Stimulated activated CD8-positive, alpha-beta memory T cell treated with anti-CD3 and anti-CD28 coated beads, Interleukin-4, amount 100 ng/mL, for 4 hours (primary cell): ENCODE measurements at places on chromosomes 7 and 10.

- DNase-seq, result no peak
Observed at GRCh38 chr10:7788639-7789286, 786 bp downstream of the ATP5F1C start.

GRCh38 chr10:3231951-3232730, 59.6 kb upstream of the PITRM1 start:
- no peak for DNase-seq

DNA sequence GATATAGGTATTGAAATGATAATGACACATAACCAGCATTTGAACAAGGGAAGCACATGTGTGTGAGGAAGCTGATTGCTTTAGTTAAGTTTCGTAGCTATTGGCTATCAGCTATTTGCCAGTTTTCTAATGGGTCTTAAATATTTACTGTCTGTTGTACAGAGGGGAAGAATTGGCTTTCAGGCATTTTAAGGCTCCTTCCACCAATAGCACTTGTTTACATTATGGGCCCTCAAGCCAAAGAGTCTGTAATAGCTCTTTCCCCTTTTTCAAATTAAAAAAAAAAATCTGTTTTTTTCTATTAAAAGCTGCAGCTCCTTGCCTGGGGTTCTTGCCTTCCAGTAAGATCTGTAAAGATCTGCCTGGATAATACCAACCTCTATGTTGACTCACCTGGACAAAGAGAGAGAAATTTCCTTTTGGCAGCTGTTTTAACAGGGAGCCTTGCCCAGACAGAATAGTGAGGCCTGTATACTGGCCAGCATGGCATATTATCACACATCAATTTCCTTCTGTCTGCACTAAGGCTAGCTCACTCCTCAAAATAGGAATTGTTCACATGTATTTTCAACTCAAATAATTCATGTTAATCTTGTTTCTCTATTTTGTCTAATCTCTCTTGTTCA, 104.7 kb upstream of the LRGUK start:
- DNase-seq, result no peak

DNA sequence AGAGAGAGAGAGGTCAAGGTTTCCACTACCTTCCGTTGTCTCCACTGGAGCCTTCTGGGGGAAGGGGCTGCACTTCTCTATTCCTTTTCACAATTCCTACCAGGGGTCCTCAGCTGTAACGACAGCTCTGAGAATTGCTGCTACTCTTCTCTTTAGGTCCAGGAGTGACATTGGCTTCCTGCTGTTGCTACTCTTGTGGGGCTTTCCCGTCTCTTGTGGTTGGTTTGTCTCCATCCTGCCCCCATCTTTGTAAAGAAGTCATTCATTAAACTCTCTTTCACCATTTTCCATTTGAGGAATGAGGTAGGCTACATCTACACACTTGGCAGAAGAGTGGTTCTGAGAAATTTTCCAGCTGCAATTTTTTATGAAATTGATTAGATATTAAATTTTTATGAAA, 238.8 kb upstream of the LYZL1 start:
- DNase-seq, result no peak

GRCh38 chr10:12397147-12397896, 48.0 kb downstream of the CAMK1D start:
- no peak for DNase-seq

DNA sequence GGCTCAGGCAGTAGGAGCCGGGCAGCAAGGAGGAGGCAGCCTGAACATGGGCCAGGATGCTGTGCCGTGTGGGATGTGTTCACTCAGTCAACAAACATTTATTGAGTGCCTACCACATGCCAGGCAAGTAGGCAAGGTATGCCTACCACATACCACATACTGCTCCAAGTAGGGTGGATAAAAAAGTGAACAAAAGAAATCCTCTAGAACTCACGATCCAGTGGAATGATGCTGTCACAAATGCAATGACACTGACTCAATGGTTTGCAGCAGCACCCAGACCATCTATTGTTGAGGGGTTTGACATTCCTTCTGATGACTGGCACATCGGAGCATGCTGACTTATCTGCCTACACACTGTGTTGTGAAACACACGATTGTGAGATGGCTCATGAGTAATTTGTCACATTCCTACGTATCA, 413.5 kb downstream of the NRG3 start:
- DNase-seq, result no peak

GRCh38 chr10:48390933-48391845, 84.7 kb downstream of the MAPK8 start:
- no peak for DNase-seq

DNA sequence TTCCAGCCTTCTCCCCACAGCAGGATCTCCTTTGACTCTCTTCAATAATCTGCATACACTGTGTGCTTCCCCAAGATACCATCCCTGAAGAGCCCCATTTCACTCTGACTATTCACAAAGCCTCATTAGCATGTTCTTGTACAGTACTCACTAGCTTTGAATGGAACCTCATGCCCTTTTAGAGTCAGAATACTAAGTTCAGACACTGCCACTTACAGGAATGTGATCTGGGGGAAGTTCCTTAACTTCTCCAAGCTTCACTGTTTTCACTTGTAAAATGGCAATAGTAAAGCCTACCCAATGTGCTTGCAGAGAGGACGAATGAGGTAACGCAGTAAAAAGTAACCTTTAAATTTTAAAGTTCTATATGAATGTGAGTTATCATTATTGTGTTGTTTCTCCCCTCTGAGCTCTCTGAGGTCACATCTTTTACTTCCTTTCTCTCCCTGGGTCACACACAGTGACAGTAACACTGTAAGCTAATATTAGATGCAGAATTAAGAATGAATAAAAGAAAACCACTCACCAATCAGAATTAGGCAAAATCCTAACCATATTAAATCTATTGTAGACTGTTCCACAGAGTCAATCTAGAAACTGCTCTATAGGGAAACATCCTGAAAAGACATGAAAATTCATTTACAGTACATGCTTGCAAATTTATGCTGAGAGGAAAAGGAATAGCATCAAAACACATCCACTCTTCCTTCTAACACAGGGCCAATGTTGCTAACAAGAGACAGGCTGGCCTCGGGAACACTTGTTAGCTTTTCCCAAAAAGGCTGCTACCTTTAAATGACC, 64.2 kb upstream of the IL6 start:
- DNase-seq, result no peak

DNA sequence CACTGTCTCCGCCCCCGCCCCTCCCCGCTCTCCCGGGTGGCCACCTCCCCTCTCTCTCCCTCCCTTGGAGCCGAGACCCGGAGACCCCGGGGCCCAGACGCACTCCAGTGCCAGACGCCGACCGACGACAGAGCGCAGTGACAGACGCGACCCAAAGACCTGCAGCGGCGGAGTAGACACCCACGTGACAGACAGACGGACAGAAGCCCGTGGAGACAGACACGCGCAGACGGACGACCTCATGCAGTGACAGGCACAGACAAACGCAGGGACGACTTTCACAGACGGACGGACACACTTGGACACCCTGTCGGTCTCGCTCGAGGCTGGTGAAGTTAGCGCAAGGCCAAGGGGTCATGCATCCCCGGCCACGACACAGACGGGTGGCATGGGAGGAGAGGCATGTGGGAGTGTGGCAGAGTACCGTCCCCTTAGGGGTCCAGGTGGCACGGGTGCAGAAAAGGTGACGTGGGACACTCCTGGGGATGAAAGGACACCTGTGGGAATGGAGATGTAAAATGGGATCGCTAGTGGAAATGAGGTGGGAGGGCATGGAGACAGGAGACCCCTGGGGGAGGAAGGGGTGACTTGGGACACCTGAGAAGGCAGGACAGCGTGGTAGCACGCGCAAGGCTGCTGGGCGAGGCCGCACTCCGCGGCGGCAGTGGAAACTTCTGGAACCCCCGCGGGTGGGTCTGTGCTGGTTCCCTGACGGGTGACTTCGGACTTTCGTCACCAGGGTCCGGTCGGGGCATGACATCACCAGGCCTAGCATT, 456 bp upstream of the ACHE start:
- no peak for DNase-seq
